Thoracic aorta endothelial cell (primary cell): ENCODE measurements at places on chromosomes 5 and 9. TPM values are rescaled to one million over a fixed set of nuclear protein-coding genes. Genes with fewer than 3 reads are reported as not detected.

Gene SPINK7
- total RNA-seq = not detected in 2 replicates

Gene LVRN
- total RNA-seq = 0.07 and 0.13 TPM in 2 replicates

Gene SOX30
- not detected in 2 replicates for total RNA-seq

Gene TMOD1
- total RNA-seq = 0.27 and 1.2 TPM in 2 replicates

Gene GOLGA1
- total RNA-seq = 14.4 and 14.8 TPM in 2 replicates

Gene PCDHA12
- total RNA-seq = under 0.01 TPM in 1 of 2 replicates, not detected in the other

Gene GRIN1
- total RNA-seq = under 0.01 and 0.14 TPM in 2 replicates

Gene OR13F1
- not detected in 2 replicates for total RNA-seq

Gene OGN
- total RNA-seq = under 0.01 and 0.07 TPM in 2 replicates

Gene C5orf58
- not detected in 2 replicates for total RNA-seq

Gene SPATA31D4
- total RNA-seq = not detected in 2 replicates

Gene SCGB3A1
- not detected in 2 replicates for total RNA-seq

Gene GRXCR2
- total RNA-seq = not detected in 2 replicates

Gene TTF1
- 12.5 and 14.1 TPM in 2 replicates for total RNA-seq

Gene AQP7
- total RNA-seq = 0.13 TPM in 1 of 2 replicates, not detected in the other

Gene ADAMTS2
- 0.50 TPM in 1 of 2 replicates, not detected in the other for total RNA-seq

Gene IL6ST
- total RNA-seq = 584 and 586 TPM in 2 replicates

Gene ARRDC3
- 69.3 and 75.9 TPM in 2 replicates for total RNA-seq

Gene FGD3
- not detected in 2 replicates for total RNA-seq

Gene GMCL2
- not detected in 2 replicates for total RNA-seq

Gene IFNA21
- not detected in 2 replicates for total RNA-seq

Gene CFAP157
- under 0.01 and 0.14 TPM in 2 replicates for total RNA-seq

Gene ZSWIM6
- total RNA-seq = 26.6 and 44.1 TPM in 2 replicates

Gene MEGF10
- 0.14 and 0.93 TPM in 2 replicates for total RNA-seq

Gene EQTN
- total RNA-seq = not detected in 2 replicates

Gene THG1L
- 5.9 and 6.7 TPM in 2 replicates for total RNA-seq

Gene NMUR2
- total RNA-seq = not detected in 2 replicates

Gene CCNO
- 0.13 and 0.65 TPM in 2 replicates for total RNA-seq

Gene DMRT2
- total RNA-seq = not detected in 2 replicates

Gene CYSRT1
- total RNA-seq = 0.27 and 0.29 TPM in 2 replicates

Gene SLC6A19
- total RNA-seq = not detected in 2 replicates

Gene NUTM2F
- not detected in 2 replicates for total RNA-seq
